ENCODE measurements at places on chromosomes 7 and 10. TPM values are rescaled to one million over a fixed set of nuclear protein-coding genes. Genes with fewer than 3 reads are reported as not detected.

CPA2 gene
- 0.44 TPM for total RNA-seq

- H3K27me3 ChIP-seq: no peaks in the 10 kb centered on the region
- H3K27ac ChIP-seq: no peak overlapping the region
- no peak overlapping the region for H3K4me3 ChIP-seq
Observed at GRCh38 chr10:90148116-90148855, 446.9 kb downstream of the KIF20B start.

GRCh38 chr7:40880581-40880980 lies 745.8 kb downstream of the SUGCT start:
- no peaks in the 10 kb centered on the region for H3K27me3 ChIP-seq
- no peaks in the 10 kb centered on the region for H3K36me3 ChIP-seq
- no peak overlapping the region for H3K4me3 ChIP-seq
- H3K4me1 ChIP-seq: no peaks in the 10 kb centered on the region

DNA sequence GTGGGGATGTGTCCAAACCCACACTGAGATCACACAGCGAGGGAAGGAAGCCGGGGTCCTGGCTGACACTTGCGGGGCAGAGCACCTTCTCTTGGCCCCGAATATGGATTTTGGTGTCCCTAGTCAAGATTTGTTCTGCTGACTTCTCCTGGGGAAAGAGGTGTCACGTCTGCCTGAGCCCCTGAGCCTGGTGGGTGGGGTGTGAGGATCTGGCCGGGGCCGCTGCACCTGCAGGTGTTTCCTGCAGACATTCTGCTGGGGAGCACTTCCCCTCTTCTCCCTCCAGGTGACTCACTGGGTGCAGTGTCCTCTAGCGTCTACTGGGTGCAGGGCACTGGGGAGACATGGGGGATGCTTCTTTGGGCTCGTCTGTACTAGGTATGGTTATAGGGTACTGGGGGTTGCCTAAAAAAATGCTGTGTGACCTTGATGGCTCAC lies 99.2 kb downstream of the GRK5 start:
- peak; percentile 30 for DNase-seq
- no peak overlapping the region for H3K4me3 ChIP-seq
- peaks cover 31% of the 10 kb centered on the region for H3K4me1 ChIP-seq
- peak overlapping the region; percentile 53 for H3K27ac ChIP-seq

DNA sequence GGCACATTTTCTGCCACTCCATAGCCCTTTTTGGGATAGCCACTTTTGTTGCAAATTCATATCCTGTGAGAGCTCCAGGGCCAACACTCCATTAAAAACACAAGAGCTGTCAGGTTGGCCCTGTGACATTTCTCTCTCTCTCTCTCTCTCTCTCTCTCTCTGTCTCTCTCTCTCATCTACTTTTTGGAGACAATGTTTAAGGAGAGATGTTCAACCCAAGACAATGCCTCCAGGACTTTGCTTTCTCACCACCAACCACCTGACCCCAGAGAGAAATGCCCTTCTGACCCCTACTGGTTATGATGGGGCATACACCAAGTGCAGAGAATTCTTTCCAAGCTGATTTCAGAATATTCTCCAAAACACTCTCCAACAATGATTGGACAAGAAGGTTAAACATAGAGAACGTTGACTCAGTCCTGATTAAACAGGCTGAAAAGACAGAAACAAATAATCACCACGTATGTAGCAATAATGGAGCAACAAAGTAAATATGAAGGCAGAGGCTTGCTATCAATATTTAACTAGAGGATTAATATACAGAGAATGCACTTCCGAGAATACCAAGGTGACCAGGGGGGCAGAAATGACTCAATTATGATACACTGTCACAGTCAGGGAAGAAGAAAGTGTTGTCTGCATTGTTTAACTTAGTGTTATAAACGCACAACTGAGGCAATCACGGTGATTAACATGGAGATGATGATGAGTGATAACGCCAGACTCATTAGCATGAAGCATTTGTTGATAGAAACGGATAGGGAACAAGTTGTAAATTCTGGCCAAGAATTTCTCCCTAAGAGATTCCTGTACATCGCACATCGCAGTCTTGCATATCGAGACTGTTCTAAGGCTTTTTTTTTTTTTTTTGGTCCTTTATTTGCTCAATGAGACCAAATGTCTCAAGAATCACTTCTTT lies 178.5 kb downstream of the NRP1 start:
- no peak for DNase-seq
- no peaks in the 10 kb centered on the region for H3K36me3 ChIP-seq
- H3K4me1 ChIP-seq: peaks cover 2% of the 10 kb centered on the region
- no peaks in the 10 kb centered on the region for H3K27me3 ChIP-seq
- H3K4me3 ChIP-seq: no peak overlapping the region
- no peak overlapping the region for H3K27ac ChIP-seq

GRCh38 chr7:157097569-157097968 lies 41.2 kb upstream of the UBE3C start:
- no peak for DNase-seq
- no peaks in the 10 kb centered on the region for H3K36me3 ChIP-seq
- peaks cover 26% of the 10 kb centered on the region for H3K27me3 ChIP-seq
- no peaks in the 10 kb centered on the region for H3K4me1 ChIP-seq
- H3K27ac ChIP-seq: no peak overlapping the region

DNA sequence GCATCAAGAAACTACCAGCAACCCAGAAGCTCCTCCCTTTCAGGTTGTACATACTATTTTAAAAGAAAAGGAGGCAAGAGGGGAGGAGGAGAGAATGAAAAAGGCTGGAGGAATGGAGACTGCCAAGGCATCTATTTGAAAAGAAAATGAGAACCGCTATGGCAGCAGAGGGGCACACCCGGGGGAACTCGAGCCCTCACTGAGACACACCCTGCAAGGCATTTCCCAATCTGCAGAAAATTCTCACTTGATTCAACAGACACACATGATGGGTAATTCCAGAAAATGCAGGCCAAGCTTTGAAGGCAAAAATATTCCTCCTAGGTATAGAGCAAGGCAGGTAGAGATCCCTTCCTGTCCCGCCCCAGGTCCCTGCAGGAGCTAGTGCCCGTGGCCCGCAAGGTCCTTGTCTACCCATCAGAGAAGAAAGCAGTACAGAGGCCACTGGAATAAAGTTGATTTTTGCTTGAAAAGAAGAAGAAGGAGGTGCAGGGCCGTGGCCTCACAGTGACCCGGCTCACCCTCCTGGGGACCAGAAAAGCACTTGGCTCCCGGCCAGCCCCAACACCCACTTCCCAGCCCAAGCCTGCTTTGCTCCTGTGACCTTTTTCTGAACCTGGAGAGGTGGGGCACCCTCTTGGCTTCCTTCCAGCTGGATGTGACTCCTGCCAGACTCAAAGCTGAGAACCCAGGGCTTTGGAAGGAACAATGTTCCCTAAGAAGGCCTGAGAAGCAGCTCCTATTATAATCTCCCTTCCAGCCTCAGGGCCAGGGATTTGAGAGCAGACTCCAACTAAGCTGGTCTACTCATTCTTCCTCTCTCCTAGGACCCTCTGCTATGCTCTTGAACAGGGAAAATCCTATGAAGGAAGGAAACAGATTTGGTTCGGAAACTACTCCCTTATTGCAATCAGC lies 6.2 kb upstream of the PIK3CG start:
- peak; percentile 62 for DNase-seq
- peak overlapping the region; percentile 25 for H3K27ac ChIP-seq
- H3K4me1 ChIP-seq: peaks cover 8% of the 10 kb centered on the region
- H3K36me3 ChIP-seq: no peaks in the 10 kb centered on the region

DNA sequence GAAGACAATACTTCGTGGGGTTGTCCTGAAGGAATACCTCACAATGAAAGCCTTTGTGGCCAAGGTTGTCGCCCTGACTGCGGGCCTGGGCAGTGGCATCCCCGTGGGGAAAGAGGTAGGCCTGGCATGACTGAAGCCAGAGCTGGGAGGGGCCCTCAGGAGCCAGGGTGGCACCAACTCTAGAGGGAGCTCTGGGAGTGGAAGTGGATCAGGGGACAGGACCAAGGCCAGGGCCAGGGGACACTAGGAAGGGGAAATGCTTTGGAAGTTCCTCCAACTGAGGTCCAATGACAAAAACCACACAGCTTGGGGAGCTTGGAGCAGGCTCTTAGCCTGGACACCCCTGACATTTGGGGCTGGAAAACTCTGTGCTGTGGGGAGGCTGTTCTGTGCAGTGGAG lies 5.8 kb downstream of the CLCN1 start:
- H3K4me3 ChIP-seq: no peak overlapping the region
- H3K36me3 ChIP-seq: no peaks in the 10 kb centered on the region
- no peak for DNase-seq
- peaks cover 24% of the 10 kb centered on the region for H3K4me1 ChIP-seq
- H3K27ac ChIP-seq: no peak overlapping the region

DNA sequence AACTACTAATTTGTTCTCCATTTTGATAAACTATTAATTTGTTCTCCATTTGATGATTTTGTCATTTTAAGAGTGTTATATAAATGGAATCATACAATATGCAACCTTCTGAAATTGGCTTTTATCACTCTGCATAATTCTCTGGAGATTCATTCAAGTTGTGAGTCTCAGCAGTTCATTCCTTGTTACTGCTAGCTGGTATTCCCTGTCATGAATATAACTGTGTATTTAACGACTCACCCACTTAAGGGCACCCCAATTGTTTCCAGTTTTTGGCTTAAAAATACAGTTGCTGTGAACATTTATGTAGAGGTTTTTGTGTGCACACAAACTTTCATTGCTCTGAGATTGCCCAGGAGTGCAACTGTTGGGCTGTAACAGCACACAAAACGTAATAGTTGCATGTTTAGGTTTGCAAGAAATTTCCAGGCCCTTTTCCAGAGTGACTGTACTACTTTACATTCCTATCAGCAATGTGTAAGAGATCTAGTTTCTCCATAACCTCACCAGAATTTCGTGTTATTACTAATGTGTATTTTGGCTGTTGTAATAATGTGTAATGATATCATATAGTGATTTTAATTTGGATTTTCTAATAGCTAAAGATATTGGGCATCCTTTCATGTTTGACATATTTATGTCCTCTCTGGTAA lies 153.2 kb upstream of the ADCY1 start:
- no peak overlapping the region for H3K4me3 ChIP-seq
- H3K4me1 ChIP-seq: no peaks in the 10 kb centered on the region
- DNase-seq: peak; percentile 95
- H3K27me3 ChIP-seq: no peaks in the 10 kb centered on the region

PKD1L1 gene
- 0.49 TPM for total RNA-seq

CALML5 gene
- total RNA-seq: not detected

GRCh38 chr10:65358565-65358964 lies 1567.3 kb upstream of the LRRTM3 start:
- no peak overlapping the region for H3K27ac ChIP-seq
- H3K4me1 ChIP-seq: no peaks in the 10 kb centered on the region
- no peak overlapping the region for H3K4me3 ChIP-seq
- H3K36me3 ChIP-seq: no peaks in the 10 kb centered on the region
- DNase-seq: peak; percentile 42

HABP2 gene
- 0.04 TPM for total RNA-seq

DNA sequence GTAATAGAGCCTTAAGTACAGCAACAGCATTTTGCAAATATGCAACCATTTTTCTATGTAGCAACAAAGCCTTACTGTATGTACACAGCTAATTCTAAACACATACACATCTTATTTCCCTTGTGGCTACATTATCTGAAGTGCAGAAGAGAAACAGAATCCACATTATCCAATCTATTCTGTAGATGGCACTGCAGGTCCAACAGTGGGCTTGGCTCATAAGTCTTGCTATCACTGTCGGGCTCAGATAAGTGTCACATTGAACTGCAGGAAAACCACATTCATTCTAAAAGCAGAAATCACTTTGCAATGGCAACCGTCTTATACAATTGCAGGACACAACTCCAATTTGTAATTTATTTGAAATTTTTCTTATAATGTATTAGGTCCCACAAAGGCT lies 109.8 kb upstream of the NOBOX start:
- H3K27ac ChIP-seq: no peak overlapping the region
- no peaks in the 10 kb centered on the region for H3K4me1 ChIP-seq
- DNase-seq: peak; percentile 45
- no peak overlapping the region for H3K4me3 ChIP-seq
- no peaks in the 10 kb centered on the region for H3K36me3 ChIP-seq

DNA sequence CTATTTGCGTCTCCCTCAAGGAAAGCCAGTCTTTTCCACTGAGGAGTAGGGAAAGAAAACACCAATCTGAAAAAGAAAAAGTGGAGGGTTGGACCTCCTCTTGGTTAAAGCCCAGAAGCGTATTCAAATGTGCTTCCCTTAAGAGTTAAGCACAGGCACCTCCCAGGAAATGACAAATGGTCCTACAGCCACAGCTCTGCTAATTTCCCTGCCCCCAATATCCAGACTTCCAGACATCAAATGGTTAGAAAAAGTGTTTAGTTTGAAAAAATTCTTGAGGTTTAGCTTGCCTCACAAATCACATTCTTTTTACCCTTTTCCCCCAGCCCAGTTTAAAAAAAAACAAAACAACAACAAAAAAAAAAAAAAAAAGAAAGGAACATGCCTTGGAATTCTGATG lies 19.0 kb upstream of the COL1A2 start:
- H3K27me3 ChIP-seq: no peaks in the 10 kb centered on the region
- H3K4me3 ChIP-seq: peak overlapping the region; percentile 28
- H3K4me1 ChIP-seq: peaks cover 21% of the 10 kb centered on the region
- peak overlapping the region; percentile 98 for H3K27ac ChIP-seq

VWC2 gene
- 0.18 TPM for total RNA-seq

DNA sequence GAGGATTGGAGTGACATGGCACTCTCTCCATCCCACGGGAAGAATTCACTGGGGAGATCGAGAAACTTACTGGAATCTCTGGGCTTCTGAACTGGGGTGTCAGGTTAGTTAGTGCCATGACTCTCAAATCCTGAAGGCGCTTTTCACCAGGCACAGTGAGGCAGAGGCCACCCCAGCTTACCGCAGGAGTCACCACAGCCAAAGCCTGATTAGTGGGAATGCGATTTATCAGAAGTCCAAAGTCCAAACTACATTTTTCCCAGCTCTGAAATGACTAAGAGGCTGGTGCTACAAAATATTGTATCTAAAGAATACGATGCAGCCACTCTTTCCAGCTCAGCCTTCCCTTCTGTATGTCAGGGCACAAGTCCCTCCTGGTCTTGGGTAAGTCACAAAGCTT lies 334.8 kb upstream of the SHH start:
- H3K4me1 ChIP-seq: no peaks in the 10 kb centered on the region
- H3K4me3 ChIP-seq: no peak overlapping the region
- no peak overlapping the region for H3K27ac ChIP-seq
- no peaks in the 10 kb centered on the region for H3K36me3 ChIP-seq

DNA sequence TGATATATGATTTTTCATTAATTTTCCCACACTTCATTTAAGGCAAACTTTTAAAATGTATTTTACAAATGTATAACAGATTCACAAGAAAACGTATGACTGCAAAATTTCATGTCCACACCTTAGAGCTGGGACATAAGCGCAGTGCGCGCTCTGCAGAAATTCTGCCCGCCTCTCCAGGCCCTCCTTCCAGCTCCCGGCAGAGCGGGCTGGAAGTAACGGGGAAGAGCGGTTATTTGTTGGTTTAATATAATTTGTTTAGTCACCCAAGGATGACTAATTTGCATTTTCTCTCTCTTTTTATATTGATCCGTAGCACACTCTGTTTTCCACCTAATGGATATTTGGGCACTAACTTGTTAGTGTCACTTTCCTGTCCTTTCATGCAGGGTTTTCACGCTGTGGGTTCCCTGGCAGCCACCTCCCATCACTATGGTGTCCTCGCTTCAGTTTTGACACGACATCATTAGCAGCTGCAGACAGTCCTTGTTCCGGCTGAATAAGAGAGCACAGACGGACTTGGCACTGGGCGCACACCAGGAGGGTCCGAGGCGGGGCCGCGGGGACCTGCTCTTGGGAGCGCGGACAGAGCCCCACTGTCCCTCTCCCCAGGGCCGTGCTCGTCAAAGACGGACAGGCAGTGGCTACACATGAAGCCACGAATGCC lies 129.2 kb upstream of the SEC61G start:
- peak overlapping the region; percentile 42 for H3K27ac ChIP-seq
- no peaks in the 10 kb centered on the region for H3K36me3 ChIP-seq
- H3K4me1 ChIP-seq: peaks cover 8% of the 10 kb centered on the region
- H3K27me3 ChIP-seq: peaks cover 7% of the 10 kb centered on the region

GRCh38 chr10:110244550-110244949 lies 37.1 kb downstream of the MXI1 start:
- no peaks in the 10 kb centered on the region for H3K36me3 ChIP-seq
- no peaks in the 10 kb centered on the region for H3K4me1 ChIP-seq
- H3K27ac ChIP-seq: no peak overlapping the region
- no peak for DNase-seq
- H3K4me3 ChIP-seq: no peak overlapping the region
